ENCODE measurements at places on chromosomes 3 and 15.

GRCh38 chr3:117399311-117400078, 689.9 kb downstream of the TUSC7 start:
- DNase-seq: no peak

- no peak for DNase-seq
Observed at GRCh38 chr15:63233667-63234423, 43.6 kb upstream of the APH1B start.

- no peak for DNase-seq
Observed at GRCh38 chr3:146921693-146922092, 316.5 kb upstream of the PLSCR5 start.

DNA sequence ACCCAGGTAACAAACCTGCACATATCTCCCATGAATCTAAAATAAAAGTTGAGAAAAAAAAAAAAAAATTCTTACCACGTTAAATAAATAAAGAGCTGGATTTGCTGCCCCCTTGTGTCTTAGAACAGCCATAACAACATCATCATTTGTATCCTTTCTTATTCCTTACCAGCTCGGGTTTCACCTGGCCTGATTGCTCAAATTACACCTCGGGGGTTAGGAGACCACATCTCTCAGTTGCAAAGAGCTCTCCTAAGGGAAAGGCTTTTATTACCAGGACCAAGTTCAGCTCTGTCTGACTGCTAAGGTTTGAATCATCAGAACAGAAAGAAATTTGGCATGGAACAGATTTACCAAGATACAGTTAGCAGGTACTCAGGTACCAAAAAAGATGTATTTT, 25.8 kb upstream of the RPL39L start:
- DNase-seq: peak; percentile 42

- DNase-seq: no peak
Observed at GRCh38 chr15:65829130-65829764, 37.2 kb upstream of the DENND4A start.

DNA sequence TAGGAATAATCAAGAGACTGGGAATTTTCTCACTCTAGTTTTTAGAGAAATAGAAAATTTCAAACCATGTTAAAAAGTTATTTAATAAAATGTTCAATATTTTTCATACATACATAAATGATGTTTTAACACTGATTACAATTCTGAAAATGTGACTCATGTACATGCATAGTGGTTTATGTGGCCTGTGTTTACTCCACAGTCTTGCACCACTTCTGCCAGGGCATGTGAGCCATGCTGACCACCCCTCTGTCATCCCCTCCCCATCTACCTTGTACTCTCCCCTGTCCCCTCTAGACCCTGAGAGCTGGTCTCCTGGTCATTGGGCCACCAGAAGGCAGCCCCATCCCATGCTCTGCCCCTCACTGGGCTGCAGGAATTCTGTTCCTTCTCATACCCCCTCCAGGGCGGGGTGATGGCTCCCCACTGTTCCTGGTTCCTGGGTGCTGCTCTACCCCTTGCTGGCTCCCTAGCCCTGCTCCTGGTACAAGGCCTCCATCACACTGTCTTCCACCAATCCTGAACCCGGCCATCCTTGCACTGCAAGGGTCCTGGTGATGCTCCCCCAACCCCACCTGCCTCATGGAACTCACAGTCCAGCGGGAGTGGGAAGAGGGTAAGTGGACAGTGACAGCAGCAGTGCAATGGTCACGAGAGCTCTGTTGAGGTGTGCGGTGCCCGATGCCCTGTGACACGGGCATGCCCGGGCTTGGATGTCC, 24.2 kb upstream of the SLC41A3 start:
- DNase-seq: no peak

DNA sequence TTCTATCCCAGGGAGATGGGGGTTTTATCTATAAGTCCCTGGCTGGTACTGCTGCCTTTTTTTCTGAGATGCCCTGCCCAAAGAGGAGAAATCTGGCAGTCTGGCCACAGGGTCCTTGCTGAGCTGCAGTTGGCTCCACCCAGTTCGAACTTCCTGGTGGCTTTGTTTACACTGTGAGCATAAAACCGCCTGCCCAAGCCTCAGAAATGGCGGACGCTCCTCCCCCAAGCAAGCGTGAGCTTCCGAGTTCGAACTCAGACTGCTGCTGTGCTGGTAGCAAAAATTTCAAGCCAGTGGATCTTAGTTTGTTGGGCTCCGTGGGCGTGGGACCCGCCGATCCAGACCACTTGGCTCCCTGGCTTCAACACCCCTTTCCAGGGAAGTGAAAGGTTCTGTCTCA, 126.8 kb upstream of the SUCLG2 start:
- no peak for DNase-seq

DNA sequence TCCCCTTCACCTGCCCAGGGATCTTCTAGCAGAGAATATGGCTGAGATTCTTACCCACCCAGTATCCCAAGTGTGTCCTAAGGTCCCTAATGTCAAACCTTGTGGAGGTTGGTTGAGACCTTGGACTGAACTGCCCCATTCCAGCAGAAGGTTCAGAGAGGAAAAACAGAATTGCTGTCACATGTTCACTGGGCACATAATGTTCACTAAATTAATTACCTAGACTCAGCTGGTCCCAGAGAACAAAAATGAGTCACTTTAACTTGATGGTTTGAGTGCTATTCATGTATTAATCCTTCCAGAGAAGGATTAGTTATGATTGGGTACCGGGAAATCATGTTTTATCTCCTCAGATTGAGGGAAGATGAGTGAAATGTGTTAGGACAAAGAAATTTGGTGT, 171.3 kb upstream of the GADL1 start:
- no peak for DNase-seq

GRCh38 chr15:80577552-80578205, 117.4 kb upstream of the ABHD17C start:
- DNase-seq: no peak

- DNase-seq: no peak
Observed at GRCh38 chr3:23540600-23540999, 265.2 kb upstream of the UBE2E1 start.

DNA sequence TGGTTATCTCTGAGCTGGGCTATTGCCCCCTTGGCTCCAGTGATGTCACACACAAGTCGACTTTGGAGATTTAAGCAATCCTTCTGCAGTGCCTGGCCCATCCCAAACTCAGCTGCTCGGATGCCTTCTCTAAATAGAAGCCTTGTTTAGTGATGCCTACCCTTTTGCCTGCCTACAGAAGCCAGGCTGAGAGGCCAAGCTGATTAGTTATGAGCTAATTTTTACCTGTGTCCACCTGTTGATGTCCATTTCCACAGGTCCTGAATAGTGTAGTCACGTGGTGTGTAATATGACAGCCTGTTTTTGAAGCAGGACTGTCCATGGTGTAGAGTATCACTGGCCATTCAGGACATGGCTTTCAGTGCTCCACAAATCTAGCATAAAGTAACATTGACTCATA, 45.5 kb downstream of the SSUH2 start:
- no peak for DNase-seq

DNA sequence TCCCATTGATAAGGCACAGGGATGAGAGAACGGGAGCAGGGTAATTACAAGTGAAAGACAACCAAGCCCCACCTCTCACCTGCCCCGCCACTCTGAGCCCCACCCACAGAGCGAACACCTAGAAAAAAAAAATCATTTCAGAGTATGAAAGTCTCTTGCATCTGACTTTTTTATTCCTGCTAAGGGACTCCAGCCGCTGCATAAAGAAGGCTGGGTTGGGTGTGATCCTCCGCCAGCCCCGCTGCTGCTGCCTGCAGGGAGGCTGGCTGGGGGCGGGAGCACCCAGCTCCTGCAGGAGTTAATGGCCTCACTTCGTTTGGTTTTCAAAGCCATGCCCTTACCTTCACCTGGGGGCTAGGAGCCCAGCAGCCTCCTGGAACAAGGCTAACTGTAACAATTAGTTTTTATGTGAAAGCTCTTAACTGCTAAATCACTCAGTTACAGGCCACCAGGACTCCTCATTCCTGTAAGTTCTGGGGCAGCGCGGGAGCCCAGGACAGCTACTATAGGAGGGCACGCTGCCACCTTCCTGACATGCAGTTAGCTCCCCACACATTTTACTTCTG, 78.0 kb upstream of the SNRPA1 start:
- no peak for DNase-seq

DNA sequence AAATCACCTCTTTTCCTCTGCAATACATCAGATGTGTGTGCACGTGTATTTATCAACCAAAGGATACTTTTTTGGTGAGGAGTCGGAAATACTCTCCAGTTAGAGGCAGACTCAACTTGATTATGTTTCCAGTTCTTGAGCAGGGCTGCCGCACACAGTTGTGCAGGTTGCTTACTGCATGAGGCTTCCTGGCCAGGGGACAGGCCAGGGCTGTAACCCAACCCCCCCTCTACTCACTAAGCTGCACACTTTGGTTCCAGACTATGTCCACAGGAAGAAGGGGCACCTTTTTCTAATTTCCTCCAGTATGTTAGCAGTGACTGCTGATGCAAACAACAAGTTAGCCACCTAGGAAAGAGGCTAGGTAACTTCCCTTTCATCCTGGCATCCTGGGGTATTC, 476.9 kb upstream of the TBL1XR1 start:
- DNase-seq: no peak

DNA sequence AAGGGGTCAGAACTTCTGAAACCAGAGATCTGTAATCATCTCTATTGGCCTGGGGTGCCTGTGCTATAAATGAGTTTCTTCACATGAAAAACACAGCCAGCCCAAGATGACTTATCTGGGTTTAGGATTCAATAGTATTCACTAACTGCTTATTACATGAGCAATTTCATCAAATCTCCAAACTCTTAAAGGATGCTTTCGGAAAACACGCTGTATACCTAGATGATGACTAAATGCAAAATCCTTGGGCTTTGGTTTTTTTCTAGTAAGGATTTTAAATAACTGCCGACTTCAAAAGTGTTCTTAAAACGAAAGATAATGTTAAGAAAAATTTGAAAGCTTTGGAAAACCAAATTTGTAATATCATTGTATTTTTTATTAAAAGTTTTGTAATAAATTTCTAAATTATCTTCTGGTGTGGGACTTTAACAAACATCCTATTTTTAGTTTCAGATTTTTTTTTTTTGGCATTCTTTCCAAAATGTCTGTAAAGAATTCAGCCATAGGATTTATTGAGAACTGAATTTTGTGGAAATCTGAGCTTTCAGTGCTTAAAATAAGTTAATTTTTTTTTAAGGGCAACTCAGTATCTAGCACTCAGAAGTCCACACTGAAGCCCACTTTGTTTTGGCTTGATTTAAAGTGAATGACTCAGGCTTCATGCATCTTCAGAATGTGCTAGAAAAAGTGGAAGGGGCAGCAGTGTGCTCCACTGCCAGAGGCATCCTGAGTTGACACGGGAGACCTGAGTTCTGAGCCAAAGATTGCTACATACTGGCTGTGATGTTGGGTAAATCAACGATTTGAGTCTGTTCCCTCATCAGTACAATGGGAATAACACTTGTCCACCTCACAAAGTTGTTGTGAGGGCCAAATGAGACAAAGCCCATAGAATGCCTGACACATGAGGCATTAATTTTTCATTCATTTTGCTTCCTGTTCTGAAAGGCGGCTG, 18.7 kb downstream of the TMEM43 start:
- peak; percentile 69 for DNase-seq
